Myocyte (in vitro differentiated cells): ENCODE measurements at places on chromosomes 3 and 15.

- DNase-seq = no peak
These were observed 3.2 kb upstream of the ARPP21 start for GRCh38 chr3:35635926-35636683.

- DNase-seq = no peak
These were observed 40.3 kb downstream of the FSTL1 start for GRCh38 chr3:120410541-120410940.

DNA sequence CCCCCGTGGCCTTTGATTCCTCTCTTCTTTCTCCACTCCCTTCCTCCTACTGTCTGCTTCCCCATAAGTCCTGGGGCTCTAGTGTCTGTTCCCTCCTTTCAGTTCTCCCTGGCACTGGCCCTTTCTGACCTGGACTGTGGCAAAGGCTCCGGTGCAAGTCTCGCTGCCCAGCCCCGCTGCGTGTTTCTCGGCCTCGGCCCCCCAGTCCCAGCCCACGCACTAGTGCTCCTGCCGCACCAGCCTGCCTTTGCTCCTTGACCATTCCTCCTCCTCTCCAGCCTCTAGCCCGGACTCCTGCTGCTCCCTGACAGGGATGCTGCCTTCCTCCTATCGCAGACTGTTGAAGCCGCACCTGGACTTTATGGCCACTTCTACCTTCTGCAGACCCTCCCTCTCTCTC lies 2.1 kb downstream of the TM6SF1 start:
- DNase-seq = no peak

DNA sequence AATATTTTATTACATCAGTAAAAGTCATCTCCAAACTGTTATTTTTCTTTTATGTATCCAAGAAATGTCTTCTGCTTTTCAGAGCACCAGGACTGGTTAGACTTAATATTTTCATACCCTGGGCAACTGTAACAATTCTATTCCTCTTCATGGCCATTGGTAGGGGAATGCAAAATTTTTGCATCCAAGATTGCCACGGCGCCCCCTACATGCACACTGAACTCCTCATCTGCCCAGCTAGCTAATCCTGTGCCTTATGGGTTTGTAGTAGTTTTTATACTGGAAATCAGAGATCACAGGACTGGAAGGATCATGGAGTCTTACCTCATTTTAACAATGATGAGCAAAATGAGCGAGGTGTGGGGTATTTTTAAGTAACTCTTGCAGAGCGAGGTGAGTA lies 74.2 kb downstream of the CRTC3 start:
- DNase-seq = no peak

- DNase-seq = peak; percentile 93
These were observed 14.0 kb downstream of the PLXNA1 start for GRCh38 chr3:126996905-126997304.

DNA sequence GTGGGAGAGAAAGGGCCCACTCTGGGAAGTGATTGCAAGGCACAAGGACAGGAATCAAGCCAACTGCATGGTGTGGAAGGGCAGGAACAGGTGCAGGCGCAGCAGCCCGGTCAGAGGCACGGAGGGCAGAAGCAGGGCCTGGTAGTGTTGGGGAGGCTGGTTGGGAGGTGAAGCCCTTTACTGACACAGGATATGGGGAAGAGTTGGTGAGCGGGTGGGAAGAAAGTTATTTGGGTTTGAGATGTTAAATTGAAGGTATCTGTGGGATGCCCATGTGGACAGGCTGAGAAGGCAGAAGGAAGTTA lies 83.6 kb upstream of the ABHD2 start:
- peak; percentile 60 for DNase-seq

DNA sequence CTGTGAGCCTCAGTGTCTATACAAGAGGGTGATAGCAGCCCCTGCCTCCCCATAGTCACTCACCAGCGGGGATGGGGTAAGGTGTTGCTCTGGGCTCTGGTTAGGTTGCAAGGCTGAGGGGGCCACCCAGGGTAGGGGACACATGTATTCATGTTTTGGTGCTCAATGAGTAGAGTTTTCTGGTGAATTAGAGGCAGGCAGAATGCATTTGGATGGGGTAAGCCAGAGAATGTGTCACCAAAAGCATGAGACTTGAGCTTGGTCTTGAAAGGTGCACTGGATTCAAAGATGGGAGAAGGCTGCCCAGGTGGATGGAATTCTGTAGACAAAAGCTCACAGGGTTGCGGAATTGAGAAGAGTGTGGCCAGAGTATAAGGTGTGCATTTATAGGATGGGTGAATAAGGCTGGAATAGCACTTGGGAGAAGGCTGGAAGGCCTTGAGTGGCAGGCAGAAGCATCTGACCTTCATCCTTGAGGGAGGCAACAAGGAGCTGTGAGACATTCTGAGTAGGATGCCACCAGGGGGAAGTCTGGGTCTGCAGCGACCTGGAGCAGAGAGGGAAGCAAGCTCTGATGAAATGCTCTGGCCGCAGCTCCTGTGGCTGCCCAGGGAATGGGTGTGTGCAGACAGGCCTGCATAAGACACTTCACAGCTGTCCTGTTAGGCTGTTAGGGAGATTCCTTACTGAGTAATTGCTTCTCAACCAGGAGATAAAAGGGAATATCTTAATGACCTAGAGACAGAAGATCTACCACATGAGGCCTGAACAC lies 149.6 kb downstream of the CHDH start:
- DNase-seq = peak; percentile 63

GRCh38 chr3:22731901-22732300 lies 471.2 kb upstream of the UBE2E2 start:
- DNase-seq = no peak

GRCh38 chr3:30631243-30631904 lies 25.0 kb downstream of the TGFBR2 start:
- DNase-seq = no peak

DNA sequence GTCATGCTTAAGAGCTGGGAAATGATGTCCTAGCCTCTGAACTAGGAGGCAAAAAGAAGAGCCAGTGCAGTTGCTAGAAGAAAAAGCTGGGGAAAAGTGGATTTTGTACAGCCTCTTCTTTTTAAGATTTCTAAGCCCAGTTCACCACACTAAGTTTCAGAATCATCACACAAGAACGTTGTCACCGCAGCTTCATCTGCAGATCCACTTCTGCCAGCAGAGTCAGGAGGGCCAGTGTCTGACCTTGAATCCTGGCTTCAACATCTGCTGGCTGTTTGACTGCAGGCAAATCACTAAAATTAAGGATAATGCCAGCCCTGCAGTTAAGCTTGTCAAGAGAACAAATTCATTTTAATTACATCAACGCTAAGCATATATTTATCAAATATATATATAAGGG lies 36.2 kb downstream of the HDC start:
- DNase-seq = no peak

- no peak for DNase-seq
These were observed 13.5 kb downstream of the RAB6B start for GRCh38 chr3:133881939-133882825.

DNA sequence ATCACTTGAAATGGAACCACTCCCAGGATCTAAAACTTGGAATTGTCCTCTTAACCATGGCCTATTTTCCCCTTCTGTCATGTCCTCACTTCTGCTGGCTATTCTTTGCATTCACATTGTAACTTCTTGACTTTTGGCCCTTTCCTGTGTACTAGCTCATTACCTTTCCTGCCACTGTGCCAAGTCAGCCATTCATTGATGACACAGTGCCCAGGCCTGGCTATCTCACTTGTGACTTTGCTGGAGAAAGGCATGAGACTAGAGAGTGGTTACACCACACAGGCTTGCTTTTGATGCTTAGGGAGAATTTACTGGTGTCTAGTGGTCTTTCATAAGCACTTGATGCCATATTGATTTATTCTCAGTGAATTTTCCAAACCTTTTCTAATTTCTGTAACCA lies 101.1 kb downstream of the NR1D2 start:
- DNase-seq = no peak

DNA sequence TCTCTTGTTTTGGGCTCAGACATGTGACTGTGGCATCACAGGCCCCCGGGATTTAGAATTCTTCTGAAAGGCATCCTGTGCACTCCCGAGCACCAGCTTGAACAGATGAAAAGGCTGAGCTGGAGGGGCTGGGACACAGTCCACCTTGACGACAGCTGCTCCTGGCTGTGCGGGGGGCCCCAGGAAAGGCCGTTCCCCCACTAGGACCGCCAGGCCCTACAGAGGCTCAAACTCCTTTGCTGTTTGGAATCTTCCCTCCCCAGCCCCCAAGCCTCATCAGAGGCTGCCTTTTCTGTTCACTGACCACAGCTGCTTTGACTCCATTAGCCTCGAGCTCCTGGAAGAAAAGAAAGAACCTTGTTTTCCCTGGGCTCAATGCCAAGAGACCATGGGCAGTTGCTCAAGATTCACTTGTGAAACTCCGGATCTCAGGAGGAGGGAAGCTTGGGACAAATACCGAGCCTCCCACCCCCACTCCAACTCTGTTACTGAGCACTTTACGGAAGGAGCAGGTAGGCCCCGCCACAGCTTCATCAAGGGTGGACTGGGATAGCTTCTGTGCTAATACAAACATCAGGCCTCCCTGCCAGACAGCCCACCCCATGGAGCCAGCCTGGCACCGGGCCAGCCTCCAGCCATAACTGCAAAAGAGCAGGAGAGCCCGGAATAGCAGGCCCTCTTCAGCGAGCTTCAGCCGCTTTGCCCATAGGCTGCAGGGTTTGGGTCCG lies 15.7 kb downstream of the CIDEC start:
- peak; percentile 64 for DNase-seq

- DNase-seq = no peak
These were observed 82.1 kb downstream of the SEC22A start for GRCh38 chr3:123283657-123284398.

- no peak for DNase-seq
These were observed 105.9 kb downstream of the TP63 start for GRCh38 chr3:189737071-189737470.

- no peak for DNase-seq
These were observed 34.4 kb downstream of the ALDH1L1 start for GRCh38 chr3:126146034-126146433.

- DNase-seq = no peak
These were observed 755.5 kb upstream of the SEMA6D start for GRCh38 chr15:46961795-46962194.

DNA sequence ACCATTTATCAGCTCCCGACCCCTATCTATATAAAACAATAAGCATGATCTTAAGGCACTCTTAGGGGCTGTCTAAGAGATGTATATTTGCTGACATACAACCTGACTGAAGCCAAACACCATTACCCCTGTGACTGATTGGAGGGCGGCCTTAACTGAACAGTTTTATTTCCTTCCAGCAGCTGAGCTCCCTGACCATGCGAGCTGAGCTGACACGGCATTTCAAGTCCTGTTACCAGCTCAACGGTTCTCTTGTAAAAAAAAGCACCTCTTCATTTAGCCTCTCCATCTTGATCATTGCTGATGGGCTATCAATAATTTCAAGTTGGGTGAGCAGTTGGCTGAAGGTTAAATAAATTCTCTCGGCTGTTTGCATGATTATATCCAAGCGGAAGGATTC lies 33.4 kb upstream of the BNIP2 start:
- no peak for DNase-seq
